ENCODE measurements at places on chromosomes 7 and 10.

DNA sequence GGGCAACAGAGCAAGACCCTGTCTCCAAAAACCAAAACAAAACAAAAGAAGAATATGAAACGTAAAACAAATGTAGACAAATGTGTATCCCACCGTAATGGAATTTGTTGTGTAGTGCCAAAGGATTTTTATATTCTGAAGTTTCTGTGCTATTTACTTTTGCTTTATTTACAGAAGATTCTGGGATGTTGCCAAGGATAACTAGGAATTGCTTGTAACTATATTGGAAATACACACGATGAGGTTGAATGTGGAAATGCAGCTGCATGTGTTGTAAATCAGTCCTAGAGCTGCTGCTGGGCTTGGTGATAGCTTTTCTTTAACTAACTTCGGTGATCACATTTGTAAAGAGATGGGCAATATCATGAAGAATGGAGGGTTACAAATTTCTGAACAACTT lies 39.5 kb downstream of the GALNT17 start:
- no peak for DNase-seq

- DNase-seq: no peak
Observed at GRCh38 chr7:44291733-44292419, 33.5 kb downstream of the CAMK2B start.

DNA sequence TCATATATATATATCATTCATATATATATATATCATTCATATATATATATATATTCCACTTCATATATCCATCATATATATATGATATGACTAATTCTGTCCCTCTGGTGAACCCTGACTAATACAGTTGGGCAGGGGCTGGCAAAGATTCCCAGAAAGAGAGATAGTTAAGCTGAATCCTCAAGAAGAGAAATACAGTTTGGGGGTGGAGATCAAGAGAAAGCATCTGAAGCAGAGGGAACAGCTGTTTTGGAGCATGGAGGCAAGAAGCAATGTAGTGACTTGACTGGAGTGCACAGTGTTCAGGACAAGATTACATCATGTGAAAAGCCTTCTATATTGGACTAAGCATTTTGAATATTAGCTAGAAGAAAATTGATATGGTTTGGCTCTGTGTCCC lies 540.7 kb downstream of the MAGI2 start:
- no peak for DNase-seq

DNA sequence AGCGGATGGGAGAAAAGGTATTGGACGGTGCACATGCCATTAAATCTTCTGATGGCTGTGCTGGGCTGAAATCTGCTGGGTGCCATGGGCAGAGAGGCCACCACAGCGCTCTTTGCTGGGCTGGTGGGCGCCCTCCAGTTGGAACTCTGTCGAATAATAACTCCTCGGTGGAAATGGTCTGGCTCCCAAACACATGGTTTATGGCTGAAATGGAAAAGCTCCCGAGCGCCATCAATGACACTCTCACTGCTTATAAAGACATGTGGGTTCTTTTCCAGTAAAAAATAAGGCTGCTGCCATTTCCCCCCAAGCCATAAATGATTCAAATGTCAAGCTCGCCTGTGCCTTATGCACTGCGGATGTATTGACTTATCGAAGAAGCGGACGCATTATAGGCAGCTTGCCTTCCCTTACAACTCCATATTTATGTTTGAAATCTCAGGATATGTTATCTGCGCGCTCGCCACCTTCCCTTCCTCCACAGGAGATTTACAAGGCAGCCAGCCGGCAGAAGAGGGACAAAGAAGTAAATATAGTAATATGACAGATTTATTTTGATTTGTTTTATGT lies 239.0 kb upstream of the MKI67 start:
- no peak for DNase-seq

DNA sequence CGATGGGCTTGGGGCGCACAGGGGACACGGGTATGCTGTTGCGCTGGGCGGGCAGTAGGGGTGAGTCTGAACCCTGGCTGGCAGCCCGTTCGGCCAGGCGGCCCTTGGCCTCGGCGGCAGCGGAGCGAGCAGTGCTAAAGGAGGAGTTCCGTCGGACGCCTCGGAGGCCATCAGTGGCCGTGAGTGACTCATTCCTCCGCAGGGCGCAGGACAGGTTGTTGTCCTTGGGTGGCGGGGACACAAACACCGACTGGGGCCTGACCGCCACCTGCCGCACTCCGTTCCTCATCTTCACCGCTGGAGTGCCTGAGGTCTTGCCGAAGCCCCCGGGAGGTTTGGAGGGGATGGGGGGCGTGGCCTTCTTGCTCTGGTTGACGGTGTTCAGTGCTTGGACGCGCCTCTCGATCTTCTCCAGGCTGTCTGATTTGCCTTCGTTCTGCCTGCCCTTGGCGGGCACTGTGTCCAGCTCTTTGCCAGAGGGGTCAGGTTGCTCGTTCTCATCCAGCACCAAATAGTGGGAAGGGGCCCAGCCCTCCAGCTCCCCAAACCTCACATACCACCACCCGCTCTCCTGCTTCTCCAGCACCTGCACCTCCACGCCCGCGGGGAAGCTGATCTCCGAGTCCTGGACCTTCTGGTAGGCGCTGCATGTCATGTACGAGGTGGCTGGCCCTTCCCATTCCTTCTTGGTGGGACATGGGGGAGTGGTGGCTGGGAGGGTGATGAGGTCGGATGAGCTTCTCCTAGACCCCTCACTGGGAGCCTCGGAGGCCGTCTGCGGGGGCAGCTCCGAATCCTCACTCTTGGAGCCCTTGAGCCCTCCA lies 108.7 kb downstream of the NEURL1 start:
- DNase-seq: no peak

DNA sequence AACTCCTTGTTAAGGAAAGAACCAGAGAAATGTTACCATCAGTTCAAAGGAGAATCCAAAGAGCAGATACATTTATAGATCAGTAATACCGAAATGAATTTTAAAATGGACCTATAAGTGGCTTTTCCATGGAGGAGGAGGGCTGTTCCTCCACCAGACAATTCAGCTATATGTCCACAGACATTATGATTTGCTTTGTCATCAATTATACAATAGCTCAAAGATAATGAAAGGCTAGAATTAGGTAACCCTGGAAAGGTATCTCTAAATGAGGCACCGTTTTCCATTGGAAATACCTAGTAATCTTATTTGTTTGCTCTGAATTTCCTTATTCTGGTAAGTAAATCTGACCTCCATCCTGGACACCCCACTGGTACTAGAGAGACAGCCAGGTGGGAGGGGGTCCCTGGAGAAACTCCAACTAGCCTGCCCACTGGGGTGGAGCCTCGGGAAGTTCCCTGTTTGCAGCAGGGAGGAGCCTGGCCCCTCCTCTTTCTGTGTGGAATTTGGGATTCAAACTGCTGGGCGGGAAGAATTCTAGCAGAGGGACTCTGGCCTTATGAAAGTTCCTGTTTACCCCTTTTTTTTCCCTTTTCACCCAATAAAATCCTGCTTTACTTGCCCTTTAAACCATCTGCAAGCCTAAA lies 218.0 kb downstream of the PHF14 start:
- DNase-seq: no peak

DNA sequence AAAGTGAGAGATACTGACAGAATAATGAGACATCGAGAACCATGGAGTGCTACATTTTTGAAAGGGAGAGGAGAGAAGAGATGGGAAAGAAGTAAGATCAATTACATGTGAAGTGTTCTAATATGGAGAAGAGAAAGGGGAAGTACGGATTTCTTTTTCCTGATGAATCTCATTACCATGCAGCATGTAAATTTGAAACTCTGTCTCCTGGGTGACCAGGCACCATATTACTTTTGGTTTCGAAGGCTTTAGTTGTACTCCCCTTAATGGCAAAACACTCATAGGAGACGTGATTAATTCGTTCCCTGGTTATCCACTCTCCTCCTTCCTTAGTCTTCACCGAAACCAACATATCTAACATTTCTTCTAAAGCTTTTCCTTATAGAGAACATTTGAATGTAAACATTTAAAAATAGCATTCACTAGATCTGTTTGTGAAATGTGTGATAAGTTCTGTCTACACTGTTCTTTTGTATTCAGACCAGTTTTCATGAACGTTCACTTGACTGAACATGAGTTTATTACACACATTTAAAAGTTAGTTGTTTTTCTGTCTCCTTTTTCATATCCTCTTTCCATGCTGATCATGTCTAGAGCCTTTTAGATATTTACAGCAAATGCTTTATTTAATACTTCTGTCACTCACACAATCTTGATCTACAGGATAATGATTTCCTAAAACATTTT lies 80.2 kb upstream of the MSRB2 start:
- DNase-seq: no peak

DNA sequence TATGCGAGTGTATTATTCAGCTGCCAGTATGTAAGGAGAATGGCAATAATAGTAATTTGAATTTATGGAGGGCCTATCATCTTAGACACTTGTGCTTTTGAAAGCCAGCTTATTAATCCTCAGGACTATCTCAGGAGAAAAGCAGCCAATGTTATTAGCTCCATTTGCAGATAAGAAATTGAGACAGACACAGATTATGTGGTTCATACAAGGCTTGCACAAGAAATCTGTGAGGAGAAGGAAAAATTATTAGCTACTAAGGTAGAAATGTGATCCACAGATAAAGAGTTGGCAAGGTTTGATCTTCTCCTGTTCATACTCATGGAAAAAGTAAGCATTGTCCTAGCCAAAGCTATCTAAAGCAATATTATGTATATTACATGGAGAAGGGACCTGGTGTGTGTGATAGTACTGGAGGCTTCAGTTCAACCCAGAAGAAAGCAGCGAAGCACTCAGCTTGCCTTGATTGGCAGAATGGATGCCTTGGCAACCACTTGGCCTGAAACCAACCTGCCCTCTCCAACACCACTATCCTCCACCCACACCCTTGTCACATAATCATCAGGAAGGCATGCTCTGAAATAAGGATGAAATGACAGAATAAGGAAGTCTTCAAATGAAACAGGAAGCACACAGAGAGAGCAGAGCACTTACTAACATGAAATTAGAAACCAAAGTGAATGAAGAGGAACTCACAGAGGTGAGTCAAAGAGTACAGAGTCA lies 18.0 kb downstream of the MACC1 start:
- DNase-seq: no peak

DNA sequence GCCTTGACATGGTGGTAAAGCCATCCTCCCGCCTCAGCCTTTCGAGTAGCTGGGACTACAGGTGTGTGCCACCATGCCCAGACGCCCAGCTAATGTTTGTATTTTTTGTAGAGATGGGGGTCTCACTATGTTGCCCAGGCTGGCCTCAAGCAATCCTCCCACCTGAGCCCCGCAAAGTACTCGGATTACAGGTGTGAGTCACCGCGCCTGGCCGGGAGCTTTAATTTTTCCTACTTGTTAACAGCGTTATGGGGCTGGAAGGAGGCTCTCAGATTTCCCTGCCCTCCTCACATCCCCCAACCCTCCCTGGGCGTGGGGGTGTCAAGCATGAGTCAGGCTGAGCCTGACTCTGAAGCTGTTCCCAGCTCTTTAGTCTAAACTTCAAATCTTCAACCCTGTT lies 8.3 kb downstream of the ALKBH4 start:
- no peak for DNase-seq

GRCh38 chr7:55129541-55130394 lies 111.0 kb downstream of the EGFR start:
- no peak for DNase-seq

- DNase-seq: no peak
Observed at GRCh38 chr10:28592953-28593352, 60.0 kb downstream of the WAC start.

GRCh38 chr10:72729528-72729927 lies 37.6 kb downstream of the MCU start:
- DNase-seq: no peak

GRCh38 chr10:116892907-116893685 lies 43.8 kb downstream of the ENO4 start:
- no peak for DNase-seq

DNA sequence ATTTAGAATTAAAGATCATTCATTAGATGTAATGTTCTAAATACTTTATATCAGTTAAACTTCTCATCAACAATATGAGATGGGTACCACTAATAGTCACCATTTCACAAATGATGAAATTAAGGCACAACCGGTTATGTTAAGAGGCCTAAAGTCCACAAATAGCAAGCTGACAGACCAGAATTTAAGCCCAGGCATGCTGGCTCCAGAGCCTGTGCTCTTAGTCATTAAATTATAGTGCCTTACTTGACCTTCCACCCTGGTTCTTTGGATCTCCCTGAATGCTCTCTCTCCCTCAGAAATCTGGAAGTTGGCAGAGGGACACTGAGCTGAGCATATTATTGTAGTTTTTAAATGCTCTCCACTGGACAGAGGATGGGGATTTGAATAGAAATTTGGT lies 3.6 kb downstream of the LIPN start:
- no peak for DNase-seq

- DNase-seq: no peak
Observed at GRCh38 chr10:100014071-100014762, 4.5 kb upstream of the DNMBP start.

GRCh38 chr7:137404660-137405317 lies 61.3 kb upstream of the PTN start:
- DNase-seq: no peak

- no peak for DNase-seq
Observed at GRCh38 chr10:78774614-78774998, 294.2 kb upstream of the ZMIZ1 start.

- DNase-seq: no peak
Observed at GRCh38 chr10:102514487-102515311, 10.9 kb downstream of the SUFU start.

GRCh38 chr7:26930845-26931244 lies 66.5 kb upstream of the SKAP2 start:
- no peak for DNase-seq

GRCh38 chr10:7159928-7160327 lies 250.9 kb downstream of the SFMBT2 start:
- no peak for DNase-seq

DNA sequence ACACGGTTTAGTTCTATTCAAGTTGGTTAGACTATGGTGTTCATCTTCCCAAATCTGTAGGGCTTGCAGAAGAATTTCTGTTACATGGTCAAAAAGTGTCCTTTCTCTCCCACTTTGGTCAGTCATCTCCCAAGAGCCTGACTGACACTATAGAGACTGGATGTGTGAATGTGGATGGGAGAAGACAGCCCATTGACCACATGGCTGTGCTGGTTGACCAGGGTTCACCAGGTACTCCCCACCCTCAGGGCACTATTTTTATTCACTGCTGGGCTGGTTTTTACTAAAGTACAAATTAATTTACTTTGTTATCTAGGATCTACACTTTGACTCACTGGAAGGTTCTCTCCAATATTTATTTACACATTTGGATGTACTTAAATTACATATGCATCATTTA lies 2.3 kb downstream of the ZNF804B start:
- DNase-seq: no peak

- no peak for DNase-seq
Observed at GRCh38 chr10:4081685-4082111, 296.7 kb upstream of the KLF6 start.

- DNase-seq: no peak
Observed at GRCh38 chr7:151686016-151686766, 166.5 kb upstream of the RHEB start.

- no peak for DNase-seq
Observed at GRCh38 chr10:10830293-10830986, 187.2 kb upstream of the CELF2 start.

GRCh38 chr10:60271319-60272040 lies 118.2 kb downstream of the ANK3 start:
- DNase-seq: no peak

All from stimulated activated CD8-positive, alpha-beta memory T cell treated with anti-CD3 and anti-CD28 coated beads, Interleukin-7, amount 100 ng/mL, for 24 hours (primary cell).